ENCODE measurements at places on chromosomes 4 and X. TPM values are rescaled to one million over a fixed set of nuclear protein-coding genes. Genes with fewer than 3 reads are reported as not detected.

DUSP9 gene
- total RNA-seq, result 0.55 TPM

UGT2B10 gene
- not detected for total RNA-seq

PRRG1 gene
- total RNA-seq, result 16.6 TPM

SNCA gene
- 135 TPM for total RNA-seq

USP17L17 gene
- not detected for total RNA-seq

KLKB1 gene
- 6.1 TPM for total RNA-seq

NWD2 gene
- total RNA-seq, result 3.5 TPM

GASK1B gene
- total RNA-seq, result 44.4 TPM

FAM13A gene
- 41.4 TPM for total RNA-seq

SMIM10 gene
- 5.5 TPM for total RNA-seq

H2BW2 gene
- not detected for total RNA-seq

DNA sequence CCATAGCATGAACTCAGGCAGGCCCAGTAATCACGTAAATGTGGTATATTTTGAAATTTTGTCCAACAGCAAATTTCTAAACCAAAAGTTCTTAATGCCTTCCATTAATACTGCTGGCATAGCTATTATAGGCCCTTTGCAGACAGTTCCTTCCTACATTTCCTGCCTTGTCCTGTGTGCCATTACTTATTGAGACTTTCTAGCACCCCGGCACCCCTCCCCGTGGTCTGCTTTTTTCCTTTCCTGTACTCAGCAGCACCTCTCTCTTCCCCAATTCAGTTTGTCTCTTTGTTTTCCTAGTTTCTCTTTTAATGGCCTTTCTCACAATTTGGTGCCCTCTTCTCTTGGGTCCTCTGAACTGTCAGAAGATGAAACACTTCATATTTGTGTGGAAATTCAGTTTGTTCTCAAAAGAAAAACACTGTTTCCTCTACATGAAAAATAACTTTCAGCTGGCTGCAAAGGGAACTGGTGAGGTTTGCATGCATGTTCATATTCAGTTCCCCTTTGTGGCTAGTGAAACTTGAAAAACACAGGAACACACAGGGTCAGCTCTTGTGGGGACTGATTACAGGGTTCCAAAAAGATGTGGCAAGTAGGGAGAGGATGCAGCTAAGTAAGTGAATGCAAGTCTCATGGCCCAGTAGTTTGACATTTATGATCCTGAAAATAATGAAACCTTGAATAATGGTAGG lies 17.1 kb downstream of the GPR34 start:
- DNase-seq, result no peak

- peak; percentile 23 for DNase-seq
Observed at GRCh38 chrX:21487832-21488231, 113.6 kb downstream of the CNKSR2 start.

GRCh38 chr4:3363411-3364141 lies 70.8 kb downstream of the RGS12 start:
- no peak for DNase-seq

DNA sequence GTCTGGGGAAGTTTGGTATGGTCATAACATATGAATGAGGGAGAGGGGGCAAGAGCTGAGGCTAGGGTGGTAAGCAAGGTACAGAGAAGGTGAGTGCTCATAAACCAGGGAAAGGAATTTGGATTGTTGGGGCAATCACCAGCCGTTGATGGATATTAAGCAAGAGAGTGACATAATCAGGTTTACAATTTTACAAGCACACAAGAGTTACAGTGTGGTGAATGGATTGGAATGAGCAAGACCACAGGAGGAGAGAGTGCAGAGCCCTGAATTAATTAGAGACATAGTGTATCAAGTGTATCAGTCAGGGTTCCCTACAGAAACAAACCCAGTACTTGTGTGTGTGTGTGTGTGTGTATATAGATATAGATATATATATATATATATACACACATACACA lies 18.7 kb upstream of the FMR1NB start:
- no peak for DNase-seq

GRCh38 chrX:32451954-32452695 lies 759.2 kb downstream of the DMD start:
- no peak for DNase-seq

GRCh38 chrX:149950681-149951080 lies 12.4 kb upstream of the EOLA2 start:
- DNase-seq, result no peak

DNA sequence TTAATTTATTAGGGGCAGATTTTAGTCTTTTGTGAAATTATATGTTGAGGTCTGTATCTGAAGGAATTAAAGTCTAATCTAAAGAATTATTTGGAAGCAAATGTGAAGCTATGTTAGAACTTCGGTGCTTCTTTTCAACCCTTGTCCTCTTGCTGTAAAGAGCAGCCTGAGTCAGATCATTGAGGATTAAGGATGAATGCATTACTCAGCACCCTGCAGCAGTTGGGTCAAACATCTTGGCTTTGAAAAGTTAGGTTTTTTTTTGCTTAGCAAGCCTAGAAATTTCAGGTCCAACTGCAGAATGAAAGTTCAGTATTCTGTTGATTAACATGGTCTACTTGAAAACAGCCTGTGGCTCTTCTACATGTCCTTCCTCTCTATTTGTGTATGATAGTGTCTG lies 57.6 kb downstream of the SLC4A4 start:
- no peak for DNase-seq

GRCh38 chrX:112846187-112846586 lies 5.6 kb upstream of the AMOT start:
- no peak for DNase-seq

DNA sequence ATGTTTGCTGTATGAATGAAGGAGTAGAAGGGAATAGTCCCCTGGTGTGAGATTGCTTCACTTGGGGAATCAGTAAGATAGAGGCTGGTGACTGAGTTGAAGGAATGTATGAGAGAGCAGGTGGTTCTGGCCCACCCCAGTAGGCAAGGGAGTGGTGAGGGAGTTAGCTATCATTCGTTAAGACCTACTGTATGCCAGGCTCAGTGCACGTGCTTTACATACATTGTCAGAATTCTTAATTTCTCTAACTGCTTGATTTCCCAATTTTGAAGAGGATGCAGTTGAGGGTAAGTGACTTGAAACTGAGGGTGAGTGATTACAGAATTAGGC lies 700 bp downstream of the VMA21 start:
- no peak for DNase-seq

GRCh38 chr4:13059019-13059418 lies 425.1 kb downstream of the RAB28 start:
- no peak for DNase-seq

GRCh38 chrX:17944833-17945497 lies 83.9 kb upstream of the RAI2 start:
- DNase-seq, result no peak

- no peak for DNase-seq
Observed at GRCh38 chrX:15751155-15751819, 13.2 kb downstream of the CA5B start.

DNA sequence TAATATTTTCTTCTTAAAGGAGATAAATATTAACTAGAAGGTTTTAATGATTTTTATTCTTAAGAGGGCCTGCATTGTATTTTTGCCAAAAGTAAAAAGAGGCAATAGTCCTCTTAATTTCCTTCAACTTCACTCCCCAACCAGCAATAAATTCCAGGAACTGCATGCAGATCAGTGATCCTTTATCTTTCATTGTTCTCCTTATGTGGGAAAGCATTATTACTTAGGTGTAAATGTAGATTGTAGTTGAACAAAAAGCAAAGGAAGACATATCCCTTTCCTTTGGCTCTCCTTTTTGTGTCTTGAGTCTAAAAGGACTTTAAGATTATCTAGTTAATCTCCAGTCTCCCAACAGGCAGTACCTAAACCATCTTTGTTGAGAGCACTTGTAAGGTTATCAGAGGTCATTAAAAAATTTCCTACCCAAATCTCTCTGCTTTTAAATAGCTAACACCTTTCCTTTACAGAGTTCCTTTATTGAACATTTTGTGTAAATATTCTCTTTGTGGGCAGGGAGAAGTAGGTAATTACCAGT lies 55.3 kb downstream of the RAPGEF2 start:
- DNase-seq, result no peak

DNA sequence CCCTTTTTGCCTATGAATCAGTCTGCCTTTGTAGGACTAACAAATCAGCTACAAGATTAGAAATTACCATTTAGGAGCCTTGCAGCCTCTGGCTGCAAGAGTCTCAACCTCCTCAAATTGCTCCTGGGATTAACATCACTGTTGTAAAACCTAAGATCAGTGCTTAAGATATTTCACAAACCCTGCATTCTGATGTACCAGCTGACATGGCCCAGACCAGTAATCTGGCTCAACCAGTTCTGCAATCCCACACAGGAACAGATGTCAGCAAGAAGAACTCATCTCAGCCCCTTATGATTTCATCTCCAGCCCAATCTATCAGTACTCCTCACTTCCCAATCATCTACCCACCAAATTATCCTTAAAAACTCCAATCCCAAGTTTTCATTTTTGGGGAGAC lies 32.5 kb upstream of the AADAT start:
- DNase-seq, result no peak

DNA sequence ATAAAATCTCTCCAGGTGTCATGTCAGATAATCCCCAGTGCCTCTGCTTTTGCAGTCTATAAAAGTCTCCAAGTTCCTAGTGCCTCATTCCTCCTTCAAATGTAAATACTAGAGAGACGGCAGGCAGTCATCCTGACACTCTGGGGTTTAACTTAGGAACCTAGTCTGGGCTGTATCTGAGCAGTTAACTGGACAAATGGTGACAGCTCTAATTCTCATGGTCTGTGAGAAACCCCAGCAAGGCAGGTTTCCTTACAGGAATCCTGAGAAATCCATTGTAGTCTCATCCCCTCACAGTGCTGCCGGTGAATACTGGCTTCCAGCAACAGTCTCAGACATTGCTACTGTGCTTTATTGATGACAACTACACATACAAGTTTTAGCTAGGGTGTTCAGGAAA lies 246.8 kb downstream of the SNCA start:
- DNase-seq, result no peak

- DNase-seq, result no peak
Observed at GRCh38 chrX:154696676-154697045, 43.3 kb upstream of the CTAG2 start.

- peak; percentile 19 for DNase-seq
Observed at GRCh38 chr4:182743815-182744214, 173.4 kb downstream of the DCTD start.

GRCh38 chr4:48651914-48652313 lies 128.2 kb downstream of the FRYL start:
- no peak for DNase-seq

- no peak for DNase-seq
Observed at GRCh38 chr4:21413807-21414370, 534.7 kb downstream of the KCNIP4 start.

GRCh38 chr4:24888475-24889344 lies 24.1 kb downstream of the CCDC149 start:
- DNase-seq, result no peak

- no peak for DNase-seq
Observed at GRCh38 chr4:40820101-40820500, 70.3 kb downstream of the NSUN7 start.

DNA sequence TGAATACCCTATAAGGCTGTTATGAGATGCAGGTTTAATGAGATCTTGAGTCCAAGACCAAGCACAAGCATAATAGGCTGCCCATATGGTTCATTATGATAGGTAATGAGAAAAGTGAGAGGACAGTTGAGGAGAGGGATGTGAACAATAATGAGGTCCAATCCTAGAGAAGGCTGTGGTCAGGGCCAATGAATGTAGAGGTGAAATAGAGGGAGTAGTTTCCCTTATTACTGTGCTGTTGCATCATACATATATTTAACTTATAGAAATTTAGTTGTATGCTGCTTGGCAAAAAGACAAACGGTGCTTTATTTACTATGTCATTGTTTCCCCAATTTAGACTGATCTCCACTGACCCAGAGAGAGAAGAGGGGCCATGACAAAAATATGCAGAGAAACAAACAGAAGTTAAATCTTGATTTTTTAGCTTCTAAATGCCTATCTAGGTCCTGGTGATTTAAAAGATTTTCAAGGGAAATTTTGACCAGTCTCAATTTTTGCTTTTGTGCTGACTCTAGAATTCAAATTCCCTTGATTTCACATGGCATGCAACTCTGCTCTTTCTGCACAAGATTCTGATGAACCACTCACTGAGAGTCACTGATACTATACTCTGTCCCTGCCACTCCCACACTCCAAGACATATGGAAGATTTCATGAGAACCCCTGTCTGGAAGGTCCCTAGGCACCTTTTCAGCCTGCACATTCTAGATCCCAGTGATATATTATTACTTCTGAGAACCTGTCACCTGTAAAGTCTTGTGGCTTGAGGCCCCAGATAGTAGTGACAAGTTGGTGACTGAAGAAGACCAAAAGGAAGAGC lies 159.7 kb downstream of the VSIG4 start:
- DNase-seq, result no peak

GRCh38 chr4:139555705-139556070 lies 331 bp downstream of the SETD7 start:
- DNase-seq, result no peak

GRCh38 chr4:18777190-18777930 lies 755.8 kb upstream of the LCORL start:
- no peak for DNase-seq
